ENCODE measurements at places on chromosomes 5 and 9.
A peak's percentile ranks its signal among the peaks of the same experiment; 100 is the strongest.

DNA sequence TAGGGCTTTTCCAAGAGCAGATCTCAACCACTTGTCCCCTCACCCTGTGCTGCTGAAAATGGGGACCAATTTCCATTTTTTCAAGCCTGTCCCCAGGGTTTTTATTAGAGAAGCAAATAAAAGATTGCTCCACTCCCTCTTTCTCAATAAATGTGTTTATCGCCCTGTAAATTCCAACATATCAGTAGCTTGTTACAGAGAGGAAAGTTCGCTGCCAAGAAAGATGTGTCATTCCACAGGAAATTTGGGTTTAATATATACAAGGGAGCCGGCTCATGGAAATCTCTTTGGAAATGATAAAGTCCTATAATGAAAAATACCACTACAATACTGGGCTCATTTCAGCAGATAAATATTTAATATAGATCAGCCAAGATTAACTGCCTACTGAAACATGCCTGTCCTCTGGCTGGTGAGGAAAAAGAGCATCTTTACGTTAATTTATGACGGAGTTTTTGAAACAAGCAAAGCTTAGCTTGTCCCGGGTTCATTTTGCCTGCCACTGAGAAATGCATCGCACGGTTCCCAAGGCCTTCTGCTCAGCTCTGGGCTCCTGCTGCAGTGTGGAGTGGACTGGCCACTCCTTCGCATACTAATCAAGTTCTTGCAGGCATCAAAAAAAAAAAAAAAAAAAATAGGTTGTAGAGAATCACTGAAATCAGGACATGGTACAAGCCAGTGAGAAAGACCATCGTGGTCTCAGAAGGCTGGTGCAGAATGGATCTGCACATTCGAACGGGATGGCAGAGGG lies 84.5 kb downstream of the BRINP1 start:
- no peak for DNase-seq

- DNase-seq: no peak
Observed at GRCh38 chr9:35380039-35380438, 109.9 kb upstream of the RUSC2 start.

- DNase-seq: no peak
Observed at GRCh38 chr5:77908787-77909186, 132.6 kb upstream of the TBCA start.

GRCh38 chr5:119275146-119275545 lies 80.7 kb upstream of the TNFAIP8 start:
- no peak for DNase-seq

DNA sequence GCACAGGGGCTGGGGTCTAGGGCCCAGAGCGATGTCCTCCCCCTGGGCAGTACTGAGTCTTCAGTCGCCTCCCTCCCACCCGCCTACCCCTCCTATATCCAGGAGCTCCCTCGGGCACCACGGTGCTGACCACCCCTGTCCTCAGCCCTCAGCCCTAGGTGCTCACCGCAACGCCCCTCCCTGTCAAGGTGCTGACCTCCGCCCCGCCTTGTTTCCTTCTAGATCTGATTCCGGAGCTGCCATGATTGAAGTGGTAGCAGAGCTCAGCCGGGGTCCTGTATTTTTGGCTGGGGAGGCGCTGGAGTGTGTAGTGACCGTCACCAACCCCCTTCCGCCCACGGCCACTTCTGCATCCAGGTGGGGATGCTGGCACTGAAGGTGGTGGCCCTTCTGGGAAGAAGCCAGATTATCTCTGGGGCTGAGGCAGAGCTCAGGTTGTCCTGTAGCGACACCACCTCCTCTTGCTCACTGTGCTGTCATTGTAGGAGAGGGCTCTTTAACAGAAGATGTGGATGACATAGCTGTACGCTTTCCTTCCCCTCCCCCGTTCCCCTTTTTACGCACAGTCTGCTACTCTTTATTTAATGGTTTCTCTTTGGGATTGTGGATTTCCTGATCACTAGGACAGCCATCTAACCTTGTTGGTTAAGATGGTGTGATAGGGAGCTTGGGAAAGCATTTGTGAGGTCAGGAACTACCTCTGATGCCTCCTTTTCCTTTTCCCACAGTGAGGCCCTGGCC lies 598 bp downstream of the RGP1 start:
- no peak for DNase-seq

- no peak for DNase-seq
Observed at GRCh38 chr9:116369706-116370105, 216.1 kb downstream of the PAPPA start.

GRCh38 chr5:36243653-36244052 lies 1.9 kb upstream of the NADK2 start:
- no peak for DNase-seq

DNA sequence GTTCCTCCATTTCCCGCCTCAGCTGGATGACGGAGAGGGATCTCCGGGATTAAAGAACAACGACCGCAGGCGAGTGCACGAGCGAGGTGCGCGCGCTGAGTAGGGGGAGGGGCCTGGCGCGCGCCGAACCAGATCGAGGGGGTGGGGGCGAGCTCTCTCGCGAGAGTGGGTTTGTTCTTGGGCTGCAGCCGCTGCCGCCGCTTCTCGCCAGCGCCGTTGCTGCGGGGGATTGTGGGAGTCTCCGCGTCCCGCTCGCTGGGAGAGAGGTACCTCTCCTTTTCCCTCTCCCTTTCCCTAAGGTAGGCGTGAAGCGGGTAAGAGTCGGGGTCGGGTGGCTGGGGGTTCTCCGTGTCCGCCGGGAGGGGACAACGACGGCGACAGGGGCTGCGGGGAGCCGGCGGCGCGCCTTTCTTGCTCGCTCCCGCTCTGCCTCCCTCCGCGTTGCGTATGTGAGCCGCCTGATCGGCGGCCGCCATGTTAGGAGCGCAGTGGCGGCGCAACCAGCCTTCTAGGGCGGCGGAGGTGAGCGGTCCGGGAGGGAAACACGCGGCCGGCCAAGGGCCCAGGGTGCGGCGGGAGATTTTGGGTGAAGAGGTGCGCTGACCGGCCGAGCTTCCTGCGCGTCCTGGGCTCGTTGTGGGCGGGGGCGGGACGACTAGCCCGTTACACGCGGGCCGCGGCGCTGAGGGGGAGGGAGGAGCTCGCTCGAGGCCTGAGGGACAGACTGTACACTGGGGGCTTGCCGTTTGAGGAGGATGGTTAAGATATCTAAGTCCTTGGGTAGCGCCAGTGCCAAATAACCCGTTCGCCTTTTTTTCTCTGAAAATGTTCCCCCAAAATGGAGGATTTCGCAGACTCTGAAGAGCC lies at the start of gene MATR3:
TSS of gene MATR3 (plus strand) at position 234 of the 867 bp plus-strand sequence. CDS start 13,676 bp downstream, outside the sequence.
- peak; percentile 89 for DNase-seq

GRCh38 chr9:138075961-138076649 lies 198.5 kb downstream of the CACNA1B start:
- DNase-seq: no peak

DNA sequence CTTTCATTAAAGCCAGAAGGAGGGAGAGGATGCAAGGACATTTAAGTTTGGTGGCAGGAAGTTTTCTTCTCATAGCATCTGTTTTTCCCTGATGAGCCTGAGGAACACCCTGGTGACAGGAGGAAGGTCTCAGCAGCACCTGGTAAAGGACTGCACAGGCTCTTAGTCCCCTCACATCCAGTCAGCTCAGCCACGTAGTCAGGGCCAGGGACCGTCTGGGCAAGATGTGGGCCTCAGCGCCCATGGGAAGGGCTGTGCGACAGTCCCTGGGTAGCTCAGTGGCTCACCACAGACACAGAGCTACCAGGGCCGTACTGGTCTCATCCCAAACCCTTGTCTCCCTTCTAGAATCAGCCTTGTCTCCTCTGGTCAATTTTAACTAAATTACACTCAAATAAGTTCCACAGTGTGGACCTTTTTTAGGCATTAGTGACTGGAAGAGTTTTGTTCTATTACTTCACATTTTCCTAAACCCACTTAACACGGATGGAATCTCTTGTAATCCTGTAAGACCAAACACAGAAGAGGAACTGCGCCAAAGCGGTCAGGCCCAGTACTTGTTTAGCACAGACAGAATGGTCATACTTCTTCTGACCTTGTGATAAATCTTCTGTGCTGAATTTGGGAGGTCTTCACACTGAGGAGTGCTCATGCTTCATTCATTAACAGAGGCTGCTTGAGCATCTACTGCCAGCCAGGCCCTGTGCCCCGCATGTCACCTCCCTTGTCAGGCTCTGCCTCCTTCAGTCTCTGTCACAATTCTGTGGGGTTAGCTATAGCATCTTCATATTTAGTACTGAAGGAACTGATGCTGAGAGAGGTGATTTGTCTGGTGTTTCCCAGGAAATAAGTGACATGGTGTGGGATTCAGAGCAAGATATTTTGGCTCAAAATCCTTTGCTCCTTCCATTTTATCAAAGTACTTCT lies 91.4 kb downstream of the ANGPTL2 start:
- no peak for DNase-seq

- DNase-seq: no peak
Observed at GRCh38 chr5:150081541-150082283, 4.6 kb downstream of the CSF1R start.

- no peak for DNase-seq
Observed at GRCh38 chr5:113663879-113664541, 150.5 kb downstream of the YTHDC2 start.

DNA sequence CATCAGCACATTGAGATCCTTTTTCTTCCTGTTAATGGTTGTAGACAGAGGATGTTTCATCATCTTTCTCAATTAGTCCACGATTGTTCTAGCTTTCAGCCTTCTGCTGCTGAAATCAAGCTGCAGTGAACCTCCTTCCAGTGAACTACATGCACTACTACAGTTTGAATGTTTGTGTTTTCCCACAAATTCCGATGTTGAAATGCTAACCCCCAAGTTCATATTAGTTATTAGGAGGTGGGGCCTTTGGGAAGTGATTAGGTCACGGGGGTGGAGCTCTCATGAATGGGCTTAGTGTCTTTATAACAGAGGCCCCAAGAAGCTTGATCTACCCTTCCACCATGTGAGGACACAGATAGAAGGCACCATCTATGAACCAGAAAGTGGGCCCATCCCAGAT lies 32.9 kb downstream of the NSG2 start:
- DNase-seq: no peak

DNA sequence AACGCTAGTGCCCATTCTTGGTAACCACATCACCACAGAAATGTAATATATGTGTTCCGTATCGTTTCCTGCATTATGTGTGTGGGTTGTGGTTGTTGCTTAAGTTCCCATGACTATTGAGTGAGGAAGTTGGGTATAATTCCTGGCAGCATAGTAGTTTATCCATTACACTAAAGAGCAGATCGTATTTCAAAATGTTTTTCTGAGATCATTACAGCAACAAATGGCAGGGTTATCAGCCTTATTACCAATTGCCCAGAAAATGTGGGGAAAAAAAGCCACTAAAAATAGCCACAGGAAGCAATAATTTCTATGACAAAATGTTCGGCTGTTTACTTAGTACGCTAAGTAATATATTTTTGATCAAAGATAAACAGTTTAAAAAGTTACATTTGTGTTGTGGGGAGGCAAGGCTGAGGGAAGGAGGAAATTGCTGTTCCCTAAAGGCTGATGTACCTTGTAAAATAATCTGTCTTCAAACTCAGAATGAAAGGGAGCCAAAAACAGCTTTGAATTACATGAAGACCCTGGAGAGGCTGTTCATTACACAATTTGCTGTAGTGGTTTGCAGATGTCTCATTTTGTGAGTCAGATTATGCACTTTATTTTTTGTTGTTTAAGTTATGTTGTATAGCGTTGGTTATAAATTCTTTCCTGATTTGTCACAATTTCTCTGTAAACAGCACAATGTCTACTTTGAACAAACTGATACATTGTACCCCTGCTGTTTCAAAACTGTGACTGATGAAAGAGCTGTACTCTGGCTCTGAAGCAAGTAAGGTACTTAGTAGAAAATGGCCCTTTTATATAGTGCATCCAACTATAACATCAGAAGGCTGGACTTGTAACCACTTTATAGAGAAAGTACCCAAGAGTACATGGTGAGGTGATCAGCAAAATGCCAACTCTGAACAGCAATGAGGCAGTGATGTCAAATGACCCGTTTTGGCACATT lies 1028.5 kb downstream of the NR2F1-AS1 start:
- DNase-seq: peak; percentile 31

DNA sequence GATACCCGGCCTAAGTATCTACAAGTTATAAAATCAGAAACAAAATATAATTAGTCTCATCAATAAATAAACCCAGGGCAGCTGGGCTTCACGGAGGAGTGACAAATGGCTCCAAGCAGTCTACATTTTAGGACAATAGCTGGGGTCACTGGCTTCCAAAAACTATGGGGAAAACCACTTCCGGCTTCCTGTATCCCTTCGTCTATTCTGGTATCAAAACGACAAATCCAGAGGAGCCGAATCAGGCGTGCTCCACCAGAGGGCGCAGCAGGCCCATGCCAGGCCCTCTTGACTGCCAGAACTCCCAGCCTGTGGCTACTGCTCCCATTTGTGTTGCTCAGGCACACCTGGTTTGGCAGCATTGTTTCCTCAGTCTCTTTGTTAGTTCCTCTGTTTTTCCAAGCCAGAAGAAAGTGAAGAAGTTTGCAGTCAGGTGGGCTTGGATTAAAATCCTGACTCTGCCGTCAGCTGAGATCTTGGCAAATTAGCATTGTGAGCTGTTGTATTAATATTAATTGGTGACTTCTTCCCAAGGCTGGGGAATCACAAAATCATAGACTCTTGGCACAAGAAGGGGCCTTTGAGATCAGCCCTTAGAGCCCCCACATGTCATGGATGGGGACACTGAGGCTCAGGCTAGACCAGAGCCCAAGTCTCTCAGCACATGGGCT lies 11.6 kb upstream of the RAB14 start:
- peak; percentile 70 for DNase-seq

DNA sequence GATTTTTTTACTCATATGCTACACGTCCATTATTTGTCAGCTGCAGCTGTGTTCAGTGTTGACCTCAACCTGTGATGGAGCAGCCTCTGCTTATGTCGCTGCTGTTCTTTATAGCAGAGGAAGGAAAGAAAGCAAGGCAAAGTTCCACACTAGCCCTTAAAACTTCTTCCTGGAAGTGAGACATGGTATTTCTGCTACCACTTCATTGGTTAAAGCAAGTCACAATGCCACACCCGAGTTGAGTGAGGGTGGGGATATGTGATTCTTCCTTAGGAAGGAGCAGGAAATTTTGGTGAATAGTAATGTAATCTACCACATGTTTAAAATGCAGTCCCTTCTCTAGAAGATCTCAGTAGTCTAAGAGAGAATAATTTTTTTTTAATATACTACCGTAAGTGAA lies 224.8 kb upstream of the DMRT1 start:
- DNase-seq: no peak

GRCh38 chr5:38601133-38601862 lies 44.9 kb upstream of the LIFR start:
- no peak for DNase-seq

DNA sequence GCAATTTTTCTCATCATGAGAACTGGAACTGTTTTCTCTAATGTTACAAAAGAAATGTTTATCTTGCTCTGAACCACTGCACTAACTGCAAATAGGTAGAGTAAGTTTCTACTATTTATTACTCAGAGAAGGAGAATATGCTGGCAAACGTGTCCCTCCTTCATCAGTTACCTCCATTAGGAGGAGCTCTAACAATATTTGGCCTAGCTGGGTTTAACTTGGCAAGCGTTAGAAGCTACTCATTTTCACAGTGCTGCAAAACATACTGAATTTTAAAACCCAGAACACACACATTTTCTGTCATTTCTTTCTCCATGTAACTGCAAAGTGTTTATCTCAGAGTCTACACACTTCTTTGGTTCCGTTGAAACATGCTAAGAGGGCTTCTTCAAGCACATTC lies 101.0 kb upstream of the GABRG2 start:
- DNase-seq: no peak

GRCh38 chr5:41151564-41151963 lies 61.8 kb downstream of the C6 start:
- no peak for DNase-seq

GRCh38 chr5:14190194-14191164 lies 47.3 kb downstream of the TRIO start:
- DNase-seq: no peak

GRCh38 chr9:23829580-23830475 lies 3.8 kb upstream of the ELAVL2 start:
- no peak for DNase-seq

All from NCI-H1930 (cell line).